ENCODE measurements at places on chromosomes 13 and 19.

DNA sequence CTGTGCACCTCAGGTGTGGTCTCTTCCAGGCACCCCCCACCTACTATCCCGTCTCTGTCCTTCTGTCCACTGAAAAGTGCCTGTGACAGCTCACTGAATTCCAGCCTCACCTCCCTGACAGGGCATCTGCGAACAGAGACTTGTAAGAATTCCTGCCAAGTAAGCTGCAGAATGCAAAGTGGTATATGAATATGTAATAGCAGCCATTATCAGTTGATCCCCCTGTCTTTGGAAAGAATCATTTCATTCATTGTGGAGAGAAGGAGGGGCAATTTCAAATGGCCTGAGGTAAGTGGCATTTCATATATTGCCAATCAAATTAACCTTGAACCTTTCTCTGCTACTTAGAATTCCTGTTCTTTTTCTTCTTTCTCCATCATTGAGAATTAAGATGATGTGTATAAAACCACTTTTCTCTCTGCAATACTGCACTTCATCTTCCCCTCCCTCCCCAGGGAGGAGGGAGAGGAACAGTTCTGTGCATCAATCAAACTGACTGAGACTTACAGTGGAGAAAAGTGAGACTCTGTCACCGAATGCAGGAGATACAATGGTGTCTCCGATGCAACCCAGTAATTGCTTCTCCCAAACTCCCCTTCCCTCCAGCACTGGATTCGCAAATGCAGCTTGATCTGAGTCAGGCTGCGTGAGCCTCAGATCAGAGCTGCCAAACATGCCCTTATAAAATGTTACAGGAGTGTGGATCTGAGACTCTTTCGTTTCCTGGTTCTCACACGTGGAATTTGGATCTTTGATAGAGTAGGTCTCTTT lies 91.7 kb downstream of the SLC10A2 start:
- H3K4me1 ChIP-seq = no peaks in the 10 kb centered on the region
- no peak for DNase-seq
- no peaks in the 10 kb centered on the region for H3K27me3 ChIP-seq
- H3K4me3 ChIP-seq = no peak overlapping the region

DNA sequence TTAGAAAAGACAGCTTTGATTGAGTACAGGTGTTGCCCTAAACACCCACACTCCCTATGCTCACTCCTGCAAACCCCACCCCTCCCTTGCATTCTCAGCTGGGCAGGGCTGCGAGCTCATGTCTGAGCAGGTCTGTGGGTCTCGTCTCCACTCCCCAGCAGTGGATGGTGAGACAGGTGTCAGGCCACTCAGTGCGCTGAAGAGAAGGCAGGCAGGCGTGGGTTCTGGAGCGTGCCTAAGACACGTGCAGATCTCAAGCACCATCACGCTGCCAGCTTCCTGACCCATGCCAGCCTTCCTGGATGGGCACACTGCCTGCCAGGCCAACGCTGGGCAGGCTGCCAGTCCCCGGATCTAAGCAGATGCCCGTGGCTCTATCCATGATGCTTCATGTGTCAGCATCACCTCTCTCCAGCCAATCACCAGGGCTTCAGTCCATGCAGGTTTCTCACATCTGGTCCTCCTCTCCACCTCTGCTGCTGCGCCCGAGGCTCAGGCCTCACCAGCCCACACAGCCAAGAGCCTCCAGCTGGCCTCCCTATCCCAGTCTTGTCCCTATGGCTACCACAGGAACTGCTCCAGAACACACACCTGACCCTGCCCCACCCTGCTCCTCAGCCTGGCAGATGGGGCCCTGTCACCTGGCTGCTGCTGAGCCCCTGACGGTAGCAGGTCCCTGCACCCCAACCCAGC lies 42.6 kb downstream of the EPS15L1 start:
- H3K4me3 ChIP-seq = no peak overlapping the region
- no peaks in the 10 kb centered on the region for H3K36me3 ChIP-seq
- no peak for DNase-seq
- no peak overlapping the region for H3K27ac ChIP-seq

DNA sequence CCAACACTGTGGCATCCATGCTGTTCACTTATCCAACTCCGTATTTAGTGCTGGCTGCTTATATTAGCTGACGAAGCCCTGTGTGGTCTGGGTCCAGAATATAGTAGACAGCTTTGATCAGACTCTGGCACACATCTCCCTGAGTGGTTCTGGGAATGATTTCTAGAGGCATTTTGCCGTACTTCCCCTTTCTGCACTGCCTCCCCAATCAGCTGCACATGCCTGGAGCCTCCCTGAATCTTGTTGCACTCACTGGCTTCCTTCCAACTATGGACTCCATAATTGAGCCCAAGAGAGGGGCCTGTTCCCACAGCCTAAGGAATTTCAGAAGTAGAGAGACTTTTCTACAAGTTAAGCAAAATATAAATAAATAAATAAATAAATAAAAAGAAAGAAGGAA lies 30.4 kb upstream of the PCDH8 start:
- DNase-seq = no peak
- H3K4me3 ChIP-seq = no peak overlapping the region
- no peaks in the 10 kb centered on the region for H3K36me3 ChIP-seq
- no peaks in the 10 kb centered on the region for H3K27me3 ChIP-seq
- no peak overlapping the region for H3K27ac ChIP-seq
- H3K4me1 ChIP-seq = no peaks in the 10 kb centered on the region

DNA sequence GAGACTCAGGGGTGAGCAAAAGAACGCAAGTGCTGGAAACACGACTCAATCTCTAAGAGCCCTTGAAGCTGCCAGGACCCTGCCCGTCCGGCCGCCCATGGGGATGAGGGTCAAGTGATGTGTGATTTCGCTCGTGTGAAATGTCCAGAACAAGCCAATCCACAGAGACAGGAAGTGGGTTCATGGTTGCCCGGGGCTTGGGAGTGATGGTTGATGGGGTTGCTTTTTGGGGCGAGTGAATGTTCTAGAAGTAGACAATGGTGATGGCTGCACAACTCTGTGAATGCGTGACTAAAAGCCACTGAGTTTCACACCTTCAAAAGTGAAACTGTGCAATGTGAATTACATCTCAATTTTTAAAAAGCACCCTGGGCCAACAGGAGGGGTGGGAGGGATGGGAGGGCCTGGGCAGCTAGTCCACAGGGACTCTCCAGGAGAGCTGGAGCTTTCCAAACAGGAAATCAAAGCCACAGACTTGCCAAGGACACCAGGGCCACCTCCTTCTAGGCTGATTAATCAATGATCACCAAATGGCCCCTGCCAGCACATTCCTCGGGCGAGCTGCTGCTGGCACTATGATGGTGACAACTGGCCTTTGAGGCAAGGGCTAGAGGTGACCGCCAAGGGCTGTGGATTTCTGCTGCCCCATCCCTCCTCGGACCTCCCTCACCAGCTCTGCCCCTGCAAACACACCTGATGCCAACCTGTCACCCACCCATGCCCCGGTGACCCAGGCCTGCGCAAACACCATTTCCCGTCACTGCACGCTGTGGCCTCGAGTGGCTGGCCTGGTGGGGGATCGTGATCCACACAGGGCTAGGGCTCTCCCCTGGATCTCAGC lies 14.0 kb downstream of the DPP9 start:
- H3K27ac ChIP-seq = no peak overlapping the region
- no peaks in the 10 kb centered on the region for H3K4me1 ChIP-seq
- no peaks in the 10 kb centered on the region for H3K27me3 ChIP-seq
- H3K4me3 ChIP-seq = no peak overlapping the region

GRCh38 chr13:20320885-20321284 lies 88.8 kb upstream of the GJB6 start:
- no peak overlapping the region for H3K4me3 ChIP-seq
- no peaks in the 10 kb centered on the region for H3K27me3 ChIP-seq
- no peaks in the 10 kb centered on the region for H3K36me3 ChIP-seq
- no peak overlapping the region for H3K27ac ChIP-seq

GRCh38 chr13:75327135-75327510 lies 154.8 kb downstream of the TBC1D4 start:
- H3K27ac ChIP-seq = no peak overlapping the region
- DNase-seq = no peak
- no peaks in the 10 kb centered on the region for H3K4me1 ChIP-seq
- H3K4me3 ChIP-seq = no peak overlapping the region
- H3K36me3 ChIP-seq = no peaks in the 10 kb centered on the region

DNA sequence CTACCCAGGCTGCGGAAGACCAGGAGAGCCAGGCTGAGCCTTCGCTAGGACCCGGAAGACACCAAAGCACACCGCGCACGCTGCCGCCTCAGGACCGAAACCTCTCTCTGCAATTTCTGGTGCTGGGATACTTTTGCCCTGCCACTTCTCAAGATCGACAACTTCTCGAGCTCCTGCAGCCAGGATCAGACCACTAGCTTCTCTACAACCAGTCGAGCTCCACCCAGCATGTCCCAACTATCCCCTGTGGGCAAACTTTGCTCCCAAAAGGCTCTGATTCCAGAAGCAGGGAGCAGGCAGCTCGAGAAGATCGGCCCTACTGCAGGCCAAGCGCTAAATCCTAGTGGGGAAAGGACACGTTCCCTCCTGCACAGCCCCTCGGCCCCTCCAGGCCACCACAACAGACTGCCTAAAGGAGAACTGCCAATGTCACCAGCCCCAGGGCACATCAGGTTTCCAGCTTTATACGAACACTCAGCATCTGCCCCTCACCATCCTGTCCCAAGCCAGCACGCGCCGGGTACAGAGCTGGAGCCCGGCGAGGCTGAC lies 979 bp downstream of the AKAP8 start:
- peaks cover 4% of the 10 kb centered on the region for H3K4me1 ChIP-seq
- no peaks in the 10 kb centered on the region for H3K27me3 ChIP-seq
- peak overlapping the region; percentile 97 for H3K27ac ChIP-seq
- peak overlapping the region; percentile 56 for H3K4me3 ChIP-seq
- no peaks in the 10 kb centered on the region for H3K36me3 ChIP-seq

DNA sequence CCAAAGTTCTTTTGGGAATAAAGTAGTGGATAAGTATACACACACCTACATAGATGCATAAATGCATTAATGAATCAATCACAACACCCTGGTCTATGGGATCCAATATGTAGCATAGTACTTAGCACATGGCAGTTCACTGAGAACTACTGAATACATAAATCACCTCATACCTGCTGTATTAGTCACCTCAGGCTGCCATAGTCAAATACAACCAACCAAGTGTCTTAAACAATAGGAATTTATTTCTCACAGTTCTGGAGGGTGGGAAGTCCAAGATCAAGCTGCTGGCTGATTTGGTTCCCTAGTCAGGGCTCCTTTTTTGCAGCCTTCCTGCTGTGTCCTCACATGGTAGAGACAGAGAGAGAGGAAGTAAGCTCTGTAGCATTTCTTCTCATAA lies 228.2 kb downstream of the NHLRC3 start:
- no peaks in the 10 kb centered on the region for H3K36me3 ChIP-seq
- H3K27me3 ChIP-seq = no peaks in the 10 kb centered on the region
- H3K27ac ChIP-seq = no peak overlapping the region
- no peak for DNase-seq
- no peak overlapping the region for H3K4me3 ChIP-seq

DNA sequence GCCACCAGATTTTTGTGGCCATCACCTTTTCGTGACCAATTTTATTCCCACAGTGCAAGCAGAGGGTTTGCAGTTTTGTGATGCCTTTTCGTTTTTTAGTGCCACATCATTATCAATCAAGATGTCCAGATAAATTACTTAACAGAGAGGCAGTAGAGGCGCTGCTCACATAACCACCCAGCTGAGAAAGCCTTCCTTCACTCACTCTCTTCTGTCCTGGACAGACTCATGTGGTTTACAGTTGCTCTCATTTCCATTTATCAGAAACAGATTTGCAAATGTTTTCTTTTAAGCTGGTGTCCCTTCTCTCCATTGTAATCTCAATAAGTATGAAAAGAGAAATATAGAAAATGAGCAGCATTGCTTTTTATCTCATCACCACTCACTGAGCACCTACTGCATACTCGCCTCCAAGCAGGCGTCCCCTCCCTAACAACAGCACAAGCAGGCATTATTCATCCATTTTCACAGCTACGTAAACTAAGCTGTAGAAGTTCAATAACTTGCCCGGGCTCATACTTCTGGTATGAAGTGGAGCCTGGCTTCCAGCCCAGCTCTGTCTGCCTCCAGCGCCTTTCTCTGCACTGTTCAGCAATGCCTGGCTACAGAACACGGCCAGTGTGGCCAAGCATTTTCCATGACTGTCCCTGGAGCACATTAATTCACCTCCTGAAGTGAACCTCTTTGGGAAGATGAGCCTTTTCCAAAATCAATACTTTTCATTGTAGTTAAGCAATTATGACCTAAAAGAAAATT lies 34.6 kb upstream of the KATNAL1 start:
- DNase-seq = peak; percentile 86
- H3K4me3 ChIP-seq = no peak overlapping the region
- H3K4me1 ChIP-seq = peaks cover 16% of the 10 kb centered on the region
- H3K27me3 ChIP-seq = no peaks in the 10 kb centered on the region
- peak overlapping the region; percentile 94 for H3K27ac ChIP-seq

GRCh38 chr13:86510792-86511191 lies 711.6 kb upstream of the SLITRK6 start:
- H3K27me3 ChIP-seq = no peaks in the 10 kb centered on the region
- no peaks in the 10 kb centered on the region for H3K4me1 ChIP-seq
- H3K4me3 ChIP-seq = no peak overlapping the region
- no peak overlapping the region for H3K27ac ChIP-seq
- no peaks in the 10 kb centered on the region for H3K36me3 ChIP-seq

Measured in uterus (tissue), 4 donors.